NCI-H1436 (cell line): ENCODE measurements at places on chromosomes 13 and 19.

DNA sequence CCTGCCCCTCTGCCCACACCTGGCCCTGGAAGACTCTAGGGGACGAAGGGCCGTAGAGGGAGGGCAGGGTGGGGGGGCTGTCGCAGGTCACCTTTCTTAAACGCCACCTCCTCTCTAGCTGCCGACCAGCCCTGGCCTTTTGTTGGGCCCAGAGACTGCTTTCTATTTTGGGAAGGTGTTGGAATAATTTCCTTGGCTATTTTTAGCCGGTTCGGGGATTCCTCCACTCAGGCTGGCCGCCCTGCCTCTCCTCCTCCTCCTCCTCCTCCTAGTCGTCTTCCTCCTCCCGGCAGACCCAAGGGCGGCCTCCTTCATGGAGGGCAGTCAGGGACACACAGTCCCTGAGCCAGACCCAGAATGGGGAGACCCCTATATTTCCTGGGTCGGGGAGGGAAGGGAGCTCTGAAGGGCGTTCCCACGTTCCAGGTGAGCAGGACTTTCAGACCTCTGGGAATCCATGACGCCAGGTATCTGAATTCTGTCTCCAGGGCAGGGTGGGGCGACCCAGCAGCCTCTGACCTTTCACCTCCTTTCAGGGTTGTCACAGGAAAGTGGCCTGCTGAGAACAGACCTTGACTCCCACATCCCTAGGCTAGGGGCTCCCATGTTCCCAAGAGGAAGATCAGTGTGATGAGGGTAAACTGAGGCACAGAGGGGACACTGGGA lies 19.9 kb downstream of the GADD45B start:
- no peak for DNase-seq

- no peak for DNase-seq
Observed at GRCh38 chr19:4748589-4748988, 24.9 kb upstream of the DPP9 start.

- no peak for DNase-seq
Observed at GRCh38 chr13:95957331-95957730, 95.9 kb downstream of the UGGT2 start.

DNA sequence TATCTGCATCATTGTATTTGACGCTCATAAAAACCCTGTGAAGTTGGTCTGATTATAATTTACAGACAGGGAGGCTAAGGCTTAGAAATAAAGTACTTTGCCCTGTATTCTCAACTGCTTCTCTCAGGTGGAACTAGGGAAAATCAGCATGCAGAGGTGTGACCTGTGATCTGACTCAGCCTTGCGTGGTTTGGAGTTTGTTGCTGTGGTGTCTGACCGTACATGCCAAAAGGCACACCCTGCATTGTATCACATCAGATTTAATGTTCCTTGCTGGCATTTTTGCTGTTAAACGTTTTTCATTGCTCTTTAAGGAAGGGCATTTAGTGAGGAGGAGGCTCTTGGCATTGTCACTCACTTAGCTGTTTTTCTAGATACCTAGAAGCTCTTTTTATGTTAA lies 58.8 kb upstream of the C1QTNF9B start:
- DNase-seq: no peak

- no peak for DNase-seq
Observed at GRCh38 chr13:91375116-91375729, 23.2 kb upstream of the GPC5 start.

- DNase-seq: no peak
Observed at GRCh38 chr19:18833141-18833476, 1.4 kb downstream of the UPF1 start.

DNA sequence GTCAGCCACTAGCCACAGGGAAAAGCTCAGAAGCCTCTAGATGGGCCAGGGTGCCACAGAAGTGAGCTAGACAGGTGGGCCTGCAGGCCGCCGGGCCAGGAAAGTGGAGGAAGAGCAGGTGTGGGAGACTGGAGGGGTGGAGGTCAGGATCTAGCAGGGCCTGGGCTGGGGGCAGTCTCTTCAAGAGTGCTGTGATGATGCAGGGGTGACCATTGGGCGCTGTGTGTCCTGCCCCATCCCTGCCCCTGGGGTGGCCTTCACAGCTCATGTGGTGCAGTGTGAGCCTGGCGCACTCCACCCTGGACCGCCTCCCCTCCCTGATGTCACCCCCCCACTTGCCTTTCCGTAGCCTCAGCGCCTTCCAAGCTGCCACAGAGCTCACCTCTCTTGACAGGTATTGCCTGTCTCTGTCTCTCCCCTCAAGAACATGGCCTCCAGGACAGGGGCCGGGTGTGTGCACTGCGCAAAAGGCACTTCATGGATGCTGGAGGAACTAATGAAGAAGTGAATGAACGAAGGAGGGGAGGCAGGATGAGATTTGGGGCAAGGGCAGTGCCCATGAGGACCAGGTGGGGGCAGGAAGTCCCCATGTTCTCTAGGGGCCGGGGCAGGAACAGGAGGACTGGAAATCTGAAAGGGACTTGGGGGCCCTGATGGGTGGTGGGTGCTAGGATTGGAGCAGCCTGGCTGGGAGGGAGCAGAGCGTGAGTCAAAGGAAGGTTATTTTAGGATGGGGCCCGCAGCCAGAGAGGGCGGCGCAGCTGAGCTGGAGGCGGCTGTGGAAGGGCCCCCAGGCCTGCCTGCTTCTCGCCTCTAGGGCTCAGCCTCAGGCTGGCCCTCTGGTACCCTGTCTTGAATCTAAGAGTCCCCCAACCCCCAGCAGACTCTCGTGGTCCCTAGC lies 6.6 kb downstream of the SSBP4 start:
- DNase-seq: no peak

GRCh38 chr13:102654756-102655155 lies 40.1 kb downstream of the METTL21C start:
- no peak for DNase-seq

- DNase-seq: peak; percentile 11
Observed at GRCh38 chr13:80778297-80778696, 437.4 kb upstream of the SPRY2 start.

- DNase-seq: no peak
Observed at GRCh38 chr13:20442375-20442774, 83.3 kb downstream of the CRYL1 start.

DNA sequence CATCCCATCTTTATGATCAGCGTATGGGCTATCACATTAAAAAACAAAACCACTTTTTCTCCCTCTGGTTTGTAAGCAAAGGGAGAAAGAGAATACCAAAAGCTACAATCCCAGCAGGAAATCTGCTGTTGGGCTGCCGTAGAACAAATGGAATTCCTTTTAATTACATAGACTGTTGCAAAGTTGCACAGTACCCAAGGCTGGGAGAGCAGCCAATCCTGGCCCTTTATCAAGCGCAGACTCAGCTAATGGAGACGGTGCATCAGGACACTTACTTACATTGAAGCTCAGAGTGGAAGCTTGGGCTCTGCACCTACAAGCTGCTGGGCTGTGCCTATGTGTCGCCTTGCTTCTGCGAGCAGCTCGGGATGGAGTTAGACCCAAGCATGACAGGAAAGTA lies 15.2 kb downstream of the CCNA1 start:
- DNase-seq: no peak

DNA sequence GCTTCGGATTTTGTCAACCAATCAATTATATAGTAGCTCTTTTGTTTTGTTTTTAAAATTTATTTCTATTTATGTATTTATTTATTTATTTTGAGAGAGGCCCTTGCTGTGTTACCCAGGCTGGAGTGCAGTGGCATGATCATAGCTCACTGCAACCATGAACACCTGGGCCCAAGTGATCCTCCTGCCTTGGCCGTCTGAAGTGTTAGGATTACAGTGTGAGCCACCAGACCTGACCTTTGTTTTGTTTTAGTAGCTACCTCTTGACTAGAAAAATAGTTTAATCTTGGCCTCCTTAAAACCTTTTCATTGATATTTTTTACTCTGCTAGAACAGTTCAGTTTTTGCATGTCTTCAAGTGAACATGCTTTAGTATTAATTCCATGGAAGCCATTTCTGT lies 15.1 kb downstream of the GARRE1 start:
- DNase-seq: no peak

GRCh38 chr13:45063261-45063860 lies 56.9 kb upstream of the GTF2F2 start:
- DNase-seq: no peak

DNA sequence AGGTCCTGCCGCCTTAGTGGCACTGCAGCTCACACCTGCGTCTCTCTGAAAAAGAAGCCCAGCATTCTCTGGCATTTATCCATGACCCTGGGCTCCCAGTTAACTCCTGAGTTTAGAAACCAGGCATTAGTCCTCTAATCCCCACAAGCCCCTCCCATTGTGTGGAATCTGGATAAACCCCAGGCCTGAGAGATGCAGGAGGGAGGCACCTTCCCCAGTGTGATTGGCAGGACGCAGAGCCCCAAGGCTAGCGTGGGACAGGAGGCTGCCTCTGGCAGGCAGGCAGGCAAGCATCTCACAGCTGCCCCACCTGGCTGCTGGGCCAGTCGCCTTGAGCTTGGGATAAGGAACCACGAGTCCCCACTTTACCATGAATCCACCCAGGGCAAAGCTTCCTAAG lies 11.0 kb upstream of the SERPINE3 start:
- no peak for DNase-seq

- DNase-seq: no peak
Observed at GRCh38 chr13:26247011-26247410, 6.9 kb upstream of the CDK8 start.

DNA sequence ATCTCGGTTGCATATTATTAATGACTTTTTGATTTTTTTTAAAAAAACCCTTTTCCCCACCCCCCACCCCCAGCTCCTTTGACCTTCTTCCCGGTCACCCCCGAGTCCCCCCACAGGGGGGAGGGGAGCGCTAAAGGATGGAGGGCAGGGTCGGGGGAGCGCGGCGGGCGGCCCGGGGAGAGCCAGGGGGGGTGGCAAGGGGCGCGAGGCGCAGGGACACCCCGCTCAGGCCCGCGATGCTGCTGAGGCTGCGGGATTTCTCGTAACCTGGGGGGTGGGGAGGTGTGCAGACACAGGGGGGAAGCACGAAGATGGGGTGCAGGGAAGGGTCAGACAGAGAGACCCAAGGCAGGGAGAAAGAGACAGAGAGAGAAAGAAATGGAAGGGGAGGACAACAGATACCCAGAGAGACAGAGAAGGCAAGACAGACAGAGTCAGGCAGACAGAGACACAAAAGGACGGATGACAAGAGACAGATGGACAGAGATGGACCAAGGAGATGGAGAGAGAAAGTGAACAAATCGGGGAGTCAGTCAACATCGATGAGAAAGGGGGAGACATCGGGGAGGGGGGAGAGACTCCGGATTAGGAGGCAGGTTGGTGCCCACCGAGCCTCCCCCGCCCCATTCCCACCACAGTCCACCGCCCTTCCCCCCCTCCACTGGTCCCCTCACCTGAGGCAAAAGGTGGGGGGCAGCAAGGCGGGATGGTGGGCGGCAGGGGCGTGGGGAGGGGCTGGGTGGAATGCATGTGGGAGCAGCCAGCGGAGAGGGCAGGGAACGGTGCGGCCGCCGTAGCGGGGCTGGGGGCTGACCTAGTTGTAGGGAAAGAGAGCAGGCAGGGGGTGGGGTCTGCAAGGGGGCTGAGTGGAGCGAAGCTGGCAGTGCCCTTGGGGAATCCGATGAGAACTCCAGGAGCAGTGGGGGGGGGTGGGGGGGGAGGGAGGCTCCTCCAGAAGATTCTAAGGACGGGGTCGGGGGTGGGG lies 14.2 kb downstream of the KCNC3 start:
- peak; percentile 63 for DNase-seq

DNA sequence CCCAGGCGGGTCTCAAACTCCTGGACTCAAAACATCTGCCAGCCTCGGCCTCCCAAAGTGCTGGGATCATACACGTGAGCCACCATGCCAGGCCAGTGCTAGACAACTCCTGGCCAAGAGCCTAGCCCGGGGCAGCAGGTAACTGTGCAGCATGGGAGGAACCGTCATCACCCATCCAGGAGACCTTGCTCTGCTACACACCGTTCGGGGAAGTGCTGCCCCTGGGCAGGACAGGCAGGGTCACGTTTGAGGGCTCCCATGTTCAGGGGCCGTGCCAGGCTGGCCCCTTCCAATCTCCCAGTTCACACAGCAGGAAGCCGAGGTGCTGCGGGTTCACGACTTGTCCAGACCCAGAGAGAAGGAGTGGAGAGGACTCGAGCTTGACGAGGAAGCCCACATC lies 35.1 kb downstream of the NAXD start:
- DNase-seq: no peak

GRCh38 chr19:44604241-44604640 lies 9.1 kb upstream of the IGSF23 start:
- no peak for DNase-seq

GRCh38 chr19:56091751-56092546 lies 29.1 kb downstream of the ZNF787 start:
- DNase-seq: peak; percentile 83

DNA sequence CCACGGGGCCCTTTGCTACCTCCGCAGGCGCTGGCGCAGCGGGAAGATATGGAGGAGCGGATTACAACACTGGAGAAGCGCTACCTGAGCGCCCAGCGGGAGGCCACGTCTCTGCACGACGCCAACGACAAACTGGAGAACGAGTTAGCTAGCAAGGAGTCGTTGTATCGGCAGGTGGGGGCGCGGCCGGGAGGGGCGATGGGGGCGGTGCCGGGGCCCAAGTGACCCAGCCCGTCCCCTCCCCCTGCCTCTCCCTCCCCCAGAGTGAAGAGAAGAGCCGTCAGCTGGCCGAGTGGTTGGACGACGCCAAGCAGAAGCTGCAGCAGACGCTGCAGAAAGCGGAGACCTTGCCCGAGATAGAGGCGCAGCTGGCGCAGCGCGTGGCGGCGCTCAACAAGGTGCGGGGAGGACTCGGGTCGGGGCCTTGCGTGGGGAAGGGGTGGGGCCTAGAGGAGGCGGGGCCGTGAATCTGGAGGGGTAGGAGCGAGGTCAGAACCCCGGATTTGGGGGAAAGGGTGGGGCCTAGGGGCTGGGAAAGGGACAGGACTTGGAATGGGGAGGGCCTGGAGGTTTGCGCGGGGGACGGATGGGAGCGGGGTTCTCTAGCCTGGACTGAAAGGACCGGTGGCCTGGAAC lies 13.7 kb downstream of the PPFIA3 start:
- DNase-seq: no peak

GRCh38 chr19:36054119-36054732 lies at the start of gene THAP8:
Gene THAP8 (minus strand): TSS chr19:36054285. CDS start chr19:36054217, 68 bp downstream.
- peak; percentile 98 for DNase-seq

DNA sequence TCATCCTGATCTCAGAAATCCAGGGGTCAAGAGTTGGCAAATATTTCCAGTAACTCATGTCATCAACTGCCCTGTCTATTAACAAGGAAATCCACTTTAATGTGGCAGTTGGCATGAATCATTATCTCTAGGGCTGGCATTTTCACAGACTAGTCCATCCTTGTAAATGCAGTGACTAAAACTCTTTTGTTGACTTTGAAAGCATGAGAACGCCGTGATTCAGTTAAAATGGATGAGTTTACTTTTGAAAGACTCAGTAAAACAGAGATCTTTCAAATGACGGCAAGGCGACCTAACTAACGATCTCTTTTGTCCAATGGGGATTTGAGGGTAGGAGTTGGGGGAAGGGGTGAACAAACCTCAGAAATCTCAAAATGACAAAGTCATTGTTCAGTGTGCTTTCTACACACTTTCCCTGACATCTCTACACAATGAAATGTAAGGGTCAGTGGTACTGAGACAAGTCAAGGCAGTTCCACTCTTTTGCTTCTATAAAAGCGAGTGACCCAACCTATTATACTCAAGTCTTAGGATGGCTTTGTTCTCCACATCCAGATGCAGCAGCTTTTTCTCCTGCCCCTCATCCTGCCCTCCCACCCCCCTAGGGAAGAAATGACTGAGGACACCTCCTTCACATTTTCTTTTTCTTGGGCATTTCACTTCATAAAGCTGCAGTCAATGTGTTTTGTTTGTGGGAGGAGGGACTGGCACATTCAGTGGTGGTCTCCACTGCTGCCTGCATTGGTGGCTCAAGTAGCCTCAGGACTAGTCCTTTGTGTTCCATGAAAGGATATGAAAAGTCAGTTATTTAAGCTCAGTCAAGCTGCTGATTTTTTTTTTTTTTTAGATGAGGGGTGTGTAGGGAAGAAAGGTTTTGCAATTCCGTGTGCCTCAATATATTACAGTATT lies 200.5 kb downstream of the ABCC4 start:
- no peak for DNase-seq
